Neural progenitor cell (in vitro differentiated cells): ENCODE measurements at places on chromosomes 1 and 21. TPM values are rescaled to one million over a fixed set of nuclear protein-coding genes. Genes with fewer than 3 reads are reported as not detected.
A peak's percentile ranks its signal among the peaks of the same experiment; 100 is the strongest.

DNA sequence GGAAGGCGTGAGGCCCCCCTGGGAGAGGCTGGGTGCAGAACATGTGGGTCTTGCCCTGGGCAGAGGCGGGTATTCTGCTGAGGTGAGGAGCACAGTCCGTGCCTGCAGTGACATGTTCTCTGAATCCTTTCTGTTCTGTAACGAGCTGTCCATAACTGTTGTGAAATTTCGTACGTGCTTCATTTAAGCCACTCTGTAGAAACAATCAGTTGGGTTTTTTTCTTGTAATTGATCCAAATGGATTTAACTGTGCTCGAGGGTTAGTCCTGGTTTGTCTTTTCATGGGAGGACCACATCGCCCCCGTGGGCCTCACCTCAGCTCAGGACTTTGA, 45.4 kb upstream of the DIP2A start:
- H3K36me3 ChIP-seq, result no peaks in the 10 kb centered on the region
- no peak for DNase-seq
- no peaks in the 10 kb centered on the region for H3K27me3 ChIP-seq
- no peak overlapping the region for H3K27ac ChIP-seq
- no peak overlapping the region for H3K4me3 ChIP-seq

The TTC22 gene
- not detected in 2 replicates for total RNA-seq

- no peak overlapping the region for H3K27ac ChIP-seq
- no peaks in the 10 kb centered on the region for H3K4me1 ChIP-seq
- DNase-seq, result no peak
Observed at GRCh38 chr1:246226041-246226440, 281.0 kb downstream of the SMYD3 start.

DNA sequence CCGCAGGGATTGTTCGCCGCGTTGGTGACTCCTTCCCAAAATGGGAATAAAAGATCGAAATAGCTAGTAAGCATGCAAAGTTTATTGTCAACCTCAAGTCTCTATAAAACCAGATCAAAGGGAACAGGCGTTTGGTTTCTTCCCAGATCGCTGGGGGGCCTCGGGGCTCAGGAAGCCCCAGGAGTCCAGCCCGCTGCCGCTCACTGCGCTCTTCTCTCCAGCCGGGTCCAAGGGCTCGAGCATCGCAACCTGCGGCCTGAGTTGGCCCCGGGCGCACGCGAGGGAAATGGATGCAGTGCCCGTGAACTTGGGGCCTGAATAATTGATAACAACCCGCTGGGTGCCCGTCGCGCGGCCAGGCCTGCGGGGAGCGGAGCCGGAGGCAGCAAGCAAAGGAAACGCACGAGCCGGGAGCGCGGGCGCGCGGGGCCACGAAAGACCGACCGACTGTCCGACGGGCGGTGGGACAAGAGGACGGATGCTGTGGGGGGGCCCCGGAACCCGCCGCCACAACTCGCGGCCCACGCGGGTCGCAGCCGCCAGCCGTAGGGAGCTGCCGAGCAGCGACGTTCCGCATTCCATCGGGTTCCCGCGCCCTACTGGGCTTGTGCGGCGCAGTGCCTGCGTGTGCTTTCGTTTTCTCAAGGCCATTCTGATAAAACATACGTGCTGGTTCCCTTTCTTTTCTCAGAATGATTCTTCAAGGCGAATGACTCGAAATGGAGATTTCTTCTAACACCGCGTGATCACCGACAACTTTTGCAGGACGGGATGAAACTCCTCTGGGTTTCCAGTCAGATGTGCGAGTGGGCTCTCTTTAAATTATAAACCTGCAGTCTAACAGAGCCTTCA, 14.0 kb upstream of the ALX3 start:
- H3K27ac ChIP-seq, result no peak overlapping the region
- peak; percentile 61 for DNase-seq
- H3K36me3 ChIP-seq, result no peaks in the 10 kb centered on the region

DNA sequence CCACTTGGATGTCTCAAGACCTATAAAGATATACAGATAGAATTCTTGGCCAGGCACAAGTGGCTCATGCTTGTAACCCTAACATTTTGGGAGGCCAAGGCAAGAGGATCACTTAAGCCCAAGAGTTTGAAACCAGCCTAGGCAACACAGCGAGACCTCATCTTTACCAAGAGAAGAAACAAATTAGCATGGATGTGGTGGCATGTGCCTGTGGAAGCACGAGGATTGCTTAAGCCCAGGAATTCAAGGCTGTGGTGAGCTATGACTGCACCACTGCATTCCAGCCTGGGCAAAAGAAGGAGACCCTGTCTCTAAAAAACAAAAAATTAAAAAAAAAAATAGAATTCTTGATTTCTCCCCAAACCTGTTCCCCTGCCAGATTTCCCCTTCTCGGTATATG, 8.3 kb downstream of the ASAP3 start:
- DNase-seq, result no peak
- H3K27me3 ChIP-seq, result no peaks in the 10 kb centered on the region
- H3K4me1 ChIP-seq, result peaks cover 10% of the 10 kb centered on the region
- no peak overlapping the region for H3K27ac ChIP-seq
- no peaks in the 10 kb centered on the region for H3K36me3 ChIP-seq

DNA sequence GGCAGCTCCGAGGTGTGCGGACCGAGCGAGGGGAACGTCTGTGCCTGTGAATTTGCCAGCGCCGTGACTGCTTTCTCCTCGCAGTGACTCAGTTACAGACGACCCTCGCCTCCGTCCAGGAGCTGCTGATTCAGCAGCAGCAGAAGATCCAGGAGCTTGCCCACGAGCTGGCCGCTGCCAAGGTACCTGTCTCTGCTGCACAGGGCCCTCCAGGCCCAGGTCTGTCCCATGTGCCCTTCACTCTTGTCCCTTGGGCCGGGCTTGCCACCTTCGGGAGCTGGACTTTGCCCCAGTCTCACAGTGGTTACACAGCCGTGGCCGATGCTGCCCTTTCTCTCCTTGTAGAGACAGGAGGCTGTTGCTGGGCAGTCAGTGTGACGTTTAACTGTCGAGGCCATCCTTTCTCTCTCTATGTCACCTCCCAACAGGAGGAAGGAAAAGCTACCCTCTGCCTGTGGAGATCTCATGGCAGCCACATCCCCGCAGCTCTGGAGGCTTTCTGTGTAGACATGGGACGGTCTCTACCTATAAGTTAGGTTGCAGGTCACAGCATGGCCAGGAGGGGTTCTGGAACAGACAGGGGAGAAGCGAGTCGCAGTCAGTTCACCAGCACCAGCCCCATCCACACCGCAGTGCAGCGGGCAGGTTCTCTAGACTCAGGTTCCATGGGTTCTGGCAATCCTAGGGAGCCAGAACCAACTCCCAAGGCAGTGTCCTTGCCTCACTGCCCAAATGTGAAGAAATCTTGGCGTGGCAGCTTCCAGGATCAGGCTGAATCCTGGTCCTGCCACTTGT, 149.7 kb downstream of the PEX14 start:
- H3K27me3 ChIP-seq, result no peaks in the 10 kb centered on the region
- no peaks in the 10 kb centered on the region for H3K36me3 ChIP-seq
- no peak overlapping the region for H3K4me3 ChIP-seq
- H3K4me1 ChIP-seq, result no peaks in the 10 kb centered on the region
- no peak overlapping the region for H3K27ac ChIP-seq

- no peaks in the 10 kb centered on the region for H3K27me3 ChIP-seq
- H3K4me3 ChIP-seq, result no peak overlapping the region
- H3K4me1 ChIP-seq, result no peaks in the 10 kb centered on the region
- H3K36me3 ChIP-seq, result no peaks in the 10 kb centered on the region
- DNase-seq, result no peak
Observed at GRCh38 chr1:71372496-71372895, 291.7 kb upstream of the ZRANB2 start.

DNA sequence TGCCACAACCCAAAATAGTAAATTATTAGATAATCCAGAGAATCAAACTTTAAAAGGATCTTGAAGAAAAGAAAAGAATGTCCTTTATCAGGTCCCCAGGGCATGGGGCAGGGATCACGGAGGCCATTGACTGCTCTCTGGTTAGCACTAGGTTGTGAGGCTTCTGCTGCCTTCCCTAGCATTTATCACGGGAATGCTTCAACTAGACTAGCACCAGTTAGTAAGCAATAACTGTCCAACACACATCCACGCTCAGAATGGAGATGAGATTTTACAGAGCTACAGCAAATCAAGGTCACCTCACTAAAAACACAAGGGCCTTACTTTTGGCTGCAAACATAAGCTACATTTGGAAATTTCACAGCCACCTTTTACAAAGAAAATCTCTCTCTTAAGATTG, 304.0 kb downstream of the NFIA start:
- no peaks in the 10 kb centered on the region for H3K4me1 ChIP-seq
- no peak for DNase-seq
- H3K27ac ChIP-seq, result no peak overlapping the region
- H3K36me3 ChIP-seq, result no peaks in the 10 kb centered on the region
- H3K27me3 ChIP-seq, result peaks cover 64% of the 10 kb centered on the region

The TMEM53 gene
- 5.0 and 6.7 TPM in 2 replicates for total RNA-seq

The MATN1 gene
- total RNA-seq, result 0.09 TPM in 1 of 2 replicates, not detected in the other

The PTPN7 gene
- total RNA-seq, result not detected in 2 replicates

The GIPC2 gene
- total RNA-seq, result not detected in 2 replicates
